ENCODE measurements at places on chromosomes 1 and 21.

DNA sequence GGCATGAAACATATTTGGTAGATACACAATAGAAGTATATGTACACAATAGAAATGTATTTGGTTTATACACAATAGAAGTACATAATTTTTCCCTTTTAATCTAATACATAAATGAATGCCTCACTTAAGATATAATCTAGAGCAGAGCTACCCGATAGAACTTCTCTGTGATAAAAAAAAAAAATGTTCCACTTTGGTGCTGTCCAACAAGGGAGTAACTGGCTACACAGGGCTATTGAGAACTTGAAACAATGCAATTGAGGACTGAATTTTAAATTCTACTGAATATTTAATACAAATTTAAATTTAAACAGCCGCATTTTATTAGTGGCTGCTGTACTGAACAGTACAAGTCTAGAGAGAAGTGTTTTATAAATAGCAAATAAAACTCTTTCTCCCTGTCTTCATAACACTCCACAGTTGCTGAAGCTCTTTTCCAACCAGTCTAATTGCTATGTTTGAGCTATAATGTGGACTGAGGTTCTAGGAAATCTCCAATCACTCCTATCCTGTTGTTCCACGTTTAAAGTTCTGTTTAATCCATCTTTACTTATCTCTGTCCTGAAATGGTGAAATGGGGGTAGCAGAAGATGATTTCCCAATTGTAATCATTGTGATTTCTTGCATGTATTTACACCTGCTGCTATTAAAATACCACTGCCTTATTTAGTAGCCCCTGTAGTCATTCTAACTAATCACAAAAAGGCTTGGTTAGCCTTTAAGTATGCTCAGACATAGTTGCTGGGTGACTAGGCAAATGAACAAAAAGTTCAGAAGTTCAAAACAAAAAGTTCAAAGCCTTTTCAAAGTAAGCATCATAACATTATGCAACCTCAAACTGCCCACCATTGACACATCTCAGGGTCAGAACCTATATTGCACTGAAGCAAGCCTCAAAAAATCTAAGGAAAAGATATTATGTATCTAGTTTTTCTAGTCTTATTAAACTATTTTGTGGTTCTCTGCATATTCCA lies 192.3 kb upstream of the C1orf87 start:
- DNase-seq: no peak

GRCh38 chr1:26483980-26484379 lies 11.7 kb downstream of the HMGN2 start:
- DNase-seq: no peak

- peak; percentile 83 for DNase-seq
Observed at GRCh38 chr1:156677616-156678596, 699 bp upstream of the NES start.

GRCh38 chr1:81414488-81415015 lies 386.2 kb upstream of the ADGRL2 start:
- DNase-seq: no peak

GRCh38 chr1:27049100-27049499 lies 36.5 kb upstream of the TENT5B start:
- DNase-seq: no peak

GRCh38 chr21:44378646-44379514 lies 25.5 kb downstream of the TRPM2 start:
- no peak for DNase-seq

Data from SJSA1 (cell line).